Stimulated activated CD8-positive, alpha-beta memory T cell treated with anti-CD3 and anti-CD28 coated beads, Interleukin-4, amount 100 ng/mL, for 1 hour (primary cell): ENCODE measurements at places on chromosomes 13 and 19.

- no peak for DNase-seq
These were observed 2.1 kb downstream of the KCNA7 start for GRCh38 chr19:49070416-49070815.

- DNase-seq: no peak
These were observed 87.1 kb downstream of the PTPRS start for GRCh38 chr19:5253406-5254110.

DNA sequence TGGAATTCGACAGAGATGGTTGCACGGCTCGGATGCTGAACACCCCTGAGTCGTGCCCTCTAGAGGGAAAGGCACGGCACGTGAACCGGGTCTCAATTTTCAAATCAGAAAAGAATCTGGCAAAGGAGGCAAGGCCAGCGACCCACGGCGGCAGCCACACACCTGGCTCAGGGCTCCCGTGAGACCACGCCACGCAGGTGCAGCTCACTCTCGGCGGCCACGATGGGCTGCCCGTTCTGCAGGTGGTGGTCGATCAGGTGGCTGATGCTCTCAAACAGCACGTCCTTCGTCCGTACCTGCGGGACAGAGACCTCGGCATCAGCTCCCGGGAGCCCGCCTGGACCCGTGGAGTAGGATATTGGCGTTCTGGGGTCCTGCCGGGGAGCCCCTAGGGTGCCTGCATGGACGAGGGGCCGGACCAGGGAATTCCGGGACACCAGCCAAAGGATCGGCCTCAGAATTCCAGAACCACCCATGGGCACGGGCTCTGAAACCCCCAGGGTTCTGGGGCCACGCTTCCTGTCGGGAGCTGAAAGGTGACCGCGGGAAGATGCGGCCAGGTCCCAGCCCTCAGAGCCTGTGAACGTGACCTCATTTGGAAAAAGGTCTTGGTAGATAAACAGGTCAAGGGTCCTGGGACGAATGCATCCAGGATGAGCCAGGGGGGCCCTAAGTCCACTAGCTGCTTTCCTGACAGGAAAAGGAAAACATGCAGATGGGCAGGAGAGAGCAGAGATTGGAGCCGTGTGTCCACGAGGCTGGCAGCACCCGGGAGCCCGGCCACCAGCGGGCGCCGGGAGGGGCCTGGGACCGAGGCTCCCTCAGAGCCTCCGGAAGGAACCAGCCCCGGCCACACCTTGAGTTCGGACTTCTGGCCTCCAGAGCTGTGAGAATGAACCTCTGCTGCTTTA is 10.1 kb upstream of the C2CD4C start:
- DNase-seq: no peak

- no peak for DNase-seq
These were observed 385.4 kb upstream of the SLC10A2 start for GRCh38 chr13:103451656-103452055.

- DNase-seq: no peak
These were observed 4.3 kb downstream of the RUVBL2 start for GRCh38 chr19:48997972-48998371.

- DNase-seq: no peak
These were observed 50.0 kb upstream of the GPR183 start for GRCh38 chr13:99357131-99357596.

- no peak for DNase-seq
These were observed 94.5 kb upstream of the TEX29 start for GRCh38 chr13:111225810-111226546.

DNA sequence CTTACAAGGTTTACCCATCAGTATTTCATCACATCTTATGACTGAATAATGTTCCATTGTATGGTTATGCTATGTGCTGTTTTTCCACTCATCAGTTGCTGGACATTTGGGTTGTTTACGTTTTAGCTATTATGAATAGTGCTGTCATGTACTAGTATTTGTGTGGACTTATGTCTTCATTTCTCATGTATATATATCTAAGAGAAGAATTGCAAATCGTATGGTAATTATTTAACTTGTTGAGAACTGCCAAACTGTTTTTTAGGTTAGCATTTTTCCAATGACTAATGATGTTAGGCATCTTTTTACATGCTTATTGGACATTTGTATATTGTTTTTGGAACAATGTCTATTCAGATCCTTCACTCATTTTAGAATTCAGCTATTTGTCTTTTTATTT is 368.3 kb downstream of the LMO7 start:
- DNase-seq: no peak

DNA sequence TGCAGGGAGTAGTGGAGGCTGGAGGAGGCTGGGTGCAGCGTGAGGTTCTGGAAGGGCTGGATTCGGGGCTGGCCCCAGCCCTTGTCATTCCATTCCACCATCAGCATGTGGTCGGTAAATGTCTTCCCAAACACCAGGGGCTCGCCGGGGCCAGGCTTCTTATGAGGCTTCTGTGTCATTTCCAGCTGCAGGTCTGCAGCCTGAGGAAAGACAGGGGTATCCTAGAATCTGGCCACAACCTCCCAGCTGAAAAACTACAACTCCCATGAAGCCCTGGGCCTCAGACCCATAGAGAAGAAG is 4.4 kb downstream of the BCAT2 start:
- no peak for DNase-seq

DNA sequence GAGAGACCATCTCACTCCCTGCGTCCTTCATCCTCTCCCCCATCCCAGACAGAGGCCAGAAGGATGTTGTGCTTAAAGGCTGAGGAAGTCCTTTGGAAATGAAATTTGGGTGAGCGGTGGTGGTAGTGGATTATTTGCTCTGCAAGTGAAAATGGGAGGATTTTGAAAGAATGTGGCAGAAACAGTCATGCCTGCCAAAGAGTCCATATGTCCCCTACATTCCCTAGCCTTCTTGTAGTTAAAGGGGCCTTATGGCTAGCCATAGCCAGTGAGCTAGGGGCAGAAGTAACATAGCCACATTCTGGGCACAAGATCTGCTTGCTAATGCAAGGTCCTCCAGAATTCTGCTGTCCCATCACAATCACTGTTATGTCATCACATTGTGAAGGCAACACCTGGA is 360.2 kb upstream of the TSHZ3 start:
- DNase-seq: no peak

GRCh38 chr13:113895436-113895835 is 31.6 kb upstream of the GAS6 start:
- DNase-seq: no peak

DNA sequence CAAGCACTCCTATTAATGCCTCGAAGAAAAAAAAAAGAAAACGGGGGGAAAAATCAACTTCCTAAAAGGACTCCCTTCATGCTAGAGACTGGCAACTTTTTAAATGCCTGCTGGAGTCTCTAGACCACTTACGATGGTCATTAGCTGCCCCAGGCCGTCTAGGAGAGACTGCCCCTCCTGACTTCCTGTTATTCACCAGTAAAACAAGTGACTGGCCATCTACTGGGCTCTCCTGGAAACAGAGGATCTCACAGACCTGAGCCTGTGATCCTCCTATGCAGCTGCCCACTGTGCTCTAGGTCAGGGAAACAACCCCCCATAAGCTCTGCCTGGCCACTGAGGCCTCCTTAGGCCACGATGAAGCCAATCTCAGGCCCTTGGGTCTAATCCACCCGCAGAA is 7.4 kb downstream of the ZNF266 start:
- no peak for DNase-seq

DNA sequence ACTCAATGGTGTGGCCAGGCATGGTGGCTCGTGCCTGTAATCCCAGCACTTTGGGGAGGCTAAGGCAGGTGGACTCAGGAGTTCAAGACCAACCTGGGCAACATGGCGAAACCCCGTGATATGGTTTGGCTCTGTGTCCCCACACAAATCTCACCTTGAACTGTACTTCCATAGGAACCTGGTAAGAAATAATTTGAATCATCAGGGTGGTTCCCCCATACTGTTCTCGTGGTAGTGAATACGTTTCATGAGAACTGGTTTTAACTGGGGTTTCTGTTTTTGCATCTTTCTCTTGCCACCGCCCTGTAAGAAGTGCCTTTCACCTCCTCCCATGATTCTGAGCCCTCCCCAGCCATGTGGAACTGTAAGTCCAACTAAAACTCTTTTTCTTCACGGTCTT is 49.6 kb downstream of the USP12 start:
- no peak for DNase-seq

- DNase-seq: no peak
These were observed 40.5 kb upstream of the DCT start for GRCh38 chr13:94520001-94520400.

DNA sequence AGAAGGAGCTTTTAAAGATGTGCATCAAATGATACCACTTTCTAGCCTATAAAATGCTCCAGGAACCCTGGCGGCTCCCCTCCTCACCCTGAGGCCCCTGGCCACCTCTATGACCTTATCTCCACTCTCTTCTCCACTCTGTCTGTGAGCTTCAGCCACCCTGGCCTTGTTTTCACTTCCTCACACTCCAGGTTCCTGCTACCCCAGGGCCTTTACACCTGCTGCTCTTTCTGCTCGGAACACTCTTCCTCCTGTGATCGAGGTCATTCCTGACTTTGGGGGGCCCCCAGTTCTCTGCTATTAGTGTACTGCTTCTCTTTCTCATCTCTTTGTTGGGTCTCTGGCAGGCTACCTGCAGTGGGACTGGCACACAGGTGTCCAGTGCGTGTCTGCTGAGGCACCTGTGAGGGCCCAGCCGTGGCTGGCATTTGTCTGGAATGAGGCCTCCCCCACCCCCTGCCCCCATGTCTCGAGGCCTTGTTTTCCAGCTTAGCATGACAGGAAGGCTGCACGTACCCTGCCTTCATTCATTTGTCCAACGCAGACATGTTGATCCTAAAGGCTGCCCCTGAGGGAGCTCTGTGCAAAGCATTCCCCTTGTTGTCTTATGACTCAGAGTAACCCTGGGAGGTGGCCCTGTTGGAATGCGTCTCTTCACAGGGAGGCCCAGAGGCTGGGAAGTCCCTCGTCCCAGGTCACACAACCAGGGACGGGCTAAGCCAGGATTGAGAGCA is 2.3 kb downstream of the DDA1 start:
- DNase-seq: no peak

DNA sequence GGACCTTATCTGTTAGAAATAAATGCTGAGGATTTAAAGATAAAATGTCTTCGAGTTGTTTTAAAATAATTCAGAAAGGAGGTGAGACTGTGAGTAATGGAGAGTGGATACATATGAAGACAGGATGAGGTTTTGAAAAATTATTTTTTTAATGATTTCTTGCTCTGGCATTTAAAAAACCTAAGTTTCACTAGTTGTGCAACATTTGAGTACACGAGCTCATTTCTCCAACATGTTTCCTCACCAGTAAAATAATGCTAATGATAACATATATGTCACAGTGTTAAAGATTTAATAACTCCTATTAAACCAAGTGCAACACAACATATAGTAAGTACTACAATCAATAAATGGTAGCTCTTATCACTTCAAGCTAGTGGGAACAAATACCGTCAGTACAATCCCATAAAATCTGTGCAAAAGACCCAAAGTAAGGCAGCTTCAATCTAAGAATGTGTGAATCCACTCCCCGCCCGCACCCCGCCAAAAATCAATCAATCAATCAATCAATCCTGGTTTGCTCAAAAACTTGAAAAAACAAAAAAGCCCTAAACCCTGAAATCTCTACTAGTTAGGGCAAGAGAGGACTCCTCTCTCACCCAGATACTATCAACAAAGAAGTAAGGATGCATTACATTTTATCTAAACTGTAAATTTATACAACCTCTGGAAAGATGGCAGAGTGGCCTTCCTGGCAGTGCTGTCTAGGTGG is 1.3 kb downstream of the ALG5 start:
- no peak for DNase-seq
